Neural progenitor cell (in vitro differentiated cells): ENCODE measurements at places on chromosomes 2 and 18. TPM values are rescaled to one million over a fixed set of nuclear protein-coding genes. Genes with fewer than 3 reads are reported as not detected.

DNA sequence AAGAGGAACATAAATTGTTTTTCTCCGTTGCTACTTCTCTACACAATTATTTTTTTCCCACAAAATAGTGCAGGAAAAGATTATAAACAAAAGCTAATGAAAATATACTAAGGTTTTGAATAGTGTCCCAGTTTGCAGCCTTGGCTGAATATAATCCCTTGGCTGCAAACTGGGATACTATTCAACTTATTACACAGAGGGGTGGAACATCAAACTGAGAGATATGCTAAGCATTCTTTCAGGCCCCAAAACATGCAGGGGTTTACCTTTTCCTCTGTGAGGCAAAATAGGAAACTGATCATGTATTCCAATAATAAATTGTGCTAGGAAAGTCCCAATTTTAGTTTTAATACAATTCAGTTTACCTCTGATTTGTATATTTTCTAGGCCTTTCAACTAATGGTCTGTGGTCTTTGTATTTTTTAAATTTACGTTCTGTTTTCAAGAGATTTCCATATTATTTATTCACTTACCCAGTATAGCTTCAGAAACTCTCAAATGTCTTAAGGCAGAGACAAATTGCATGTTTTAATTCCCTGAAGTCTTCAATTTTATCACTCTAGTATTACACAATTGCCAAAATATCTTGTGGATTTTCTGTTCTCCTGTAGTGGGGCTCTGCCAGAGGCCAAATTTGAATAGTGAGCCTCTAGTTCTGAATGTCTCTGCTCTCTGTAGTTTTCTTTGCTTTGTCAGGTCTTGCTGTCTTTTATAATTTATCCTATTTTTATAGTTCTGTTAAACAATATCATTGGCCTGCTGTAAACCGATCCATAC lies 63.9 kb downstream of the PPP1R1C start:
- no peak for DNase-seq

GRCh38 chr2:113891265-113891959 lies 1.5 kb downstream of the ACTR3 start:
- DNase-seq = no peak

GRCh38 chr2:75170889-75171288 lies 28.4 kb downstream of the TACR1 start:
- DNase-seq = no peak

DNA sequence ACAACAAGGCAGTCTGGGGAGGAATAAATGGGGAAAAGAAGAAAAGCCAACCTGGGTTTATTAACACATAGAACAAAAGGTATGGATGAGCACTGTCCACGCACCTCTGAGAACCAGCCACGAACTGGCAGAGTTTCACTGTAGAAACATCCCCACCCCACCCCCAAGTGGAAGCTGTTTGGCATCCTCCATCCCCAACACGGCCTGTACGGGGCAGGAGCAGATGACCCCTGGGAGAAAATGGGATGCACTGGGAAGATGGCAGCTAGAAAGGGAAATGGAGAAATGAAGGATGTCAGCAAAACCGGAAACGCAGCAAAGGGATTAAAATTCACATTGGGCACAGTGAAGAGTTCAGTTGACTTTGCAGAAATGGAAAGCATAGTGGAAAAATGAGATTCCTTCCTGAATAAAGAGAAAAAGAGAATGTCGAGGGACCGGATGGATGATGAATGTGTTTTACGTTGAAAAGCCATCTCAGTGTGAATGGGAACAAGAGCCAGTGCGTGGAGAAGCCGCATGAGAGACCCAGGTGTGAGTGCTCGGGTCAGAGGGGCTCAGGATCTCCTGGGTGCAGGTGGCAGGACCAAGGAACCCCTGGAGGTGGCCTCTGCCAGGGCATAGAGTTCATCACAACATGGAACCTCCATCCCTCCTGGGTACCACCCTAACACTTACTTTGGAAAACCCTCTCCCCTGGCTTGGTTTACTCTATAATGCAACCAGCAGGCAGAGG lies 247.0 kb downstream of the ALPK2 start:
- no peak for DNase-seq

- DNase-seq = no peak
Measured at GRCh38 chr2:2777213-2777612, 446.1 kb upstream of the MYT1L start.

DNA sequence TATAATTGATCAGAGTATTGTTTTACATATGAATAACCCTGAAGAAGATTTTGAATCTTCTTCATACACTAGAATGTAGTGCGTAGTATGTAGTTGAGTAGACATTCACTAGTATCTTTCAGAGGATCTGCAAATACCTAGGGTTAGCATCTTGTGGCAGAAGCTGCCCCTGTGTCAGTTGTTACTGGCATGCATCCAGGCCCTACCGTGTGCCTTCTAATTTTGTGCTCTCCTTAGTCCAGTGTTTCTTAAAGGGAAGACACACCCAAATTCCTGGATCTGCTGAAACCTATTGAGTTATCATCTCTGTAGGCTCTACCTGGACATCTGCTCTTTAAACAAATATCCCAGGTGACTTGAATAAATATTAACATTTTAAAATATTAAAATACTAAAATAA lies 99.7 kb upstream of the SERTAD2 start:
- DNase-seq = no peak

GRCh38 chr18:48566589-48566988 lies 27.8 kb downstream of the CTIF start:
- DNase-seq = no peak

- no peak for DNase-seq
Measured at GRCh38 chr2:88170472-88170892, 336 bp downstream of the THNSL2 start.

DNA sequence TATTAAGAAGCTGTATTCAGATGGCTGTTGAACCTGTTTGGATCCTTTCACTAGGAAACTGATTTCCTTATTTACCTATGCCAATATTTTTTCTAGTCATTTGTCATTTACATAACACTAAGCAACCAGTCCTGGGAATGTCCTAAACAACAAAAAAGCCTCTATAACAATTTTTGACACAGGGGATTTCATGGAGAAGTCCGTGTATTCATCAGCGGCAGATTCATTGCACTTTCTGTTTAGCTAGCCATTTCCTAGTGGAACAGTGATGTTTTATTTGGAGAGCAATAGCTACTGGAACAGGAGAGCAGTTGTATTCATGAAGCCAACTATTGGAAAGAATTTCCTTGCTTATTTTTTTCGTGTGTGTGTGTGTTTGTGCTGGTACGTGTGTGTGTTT lies 604.3 kb upstream of the POU3F3 start:
- DNase-seq = no peak

DNA sequence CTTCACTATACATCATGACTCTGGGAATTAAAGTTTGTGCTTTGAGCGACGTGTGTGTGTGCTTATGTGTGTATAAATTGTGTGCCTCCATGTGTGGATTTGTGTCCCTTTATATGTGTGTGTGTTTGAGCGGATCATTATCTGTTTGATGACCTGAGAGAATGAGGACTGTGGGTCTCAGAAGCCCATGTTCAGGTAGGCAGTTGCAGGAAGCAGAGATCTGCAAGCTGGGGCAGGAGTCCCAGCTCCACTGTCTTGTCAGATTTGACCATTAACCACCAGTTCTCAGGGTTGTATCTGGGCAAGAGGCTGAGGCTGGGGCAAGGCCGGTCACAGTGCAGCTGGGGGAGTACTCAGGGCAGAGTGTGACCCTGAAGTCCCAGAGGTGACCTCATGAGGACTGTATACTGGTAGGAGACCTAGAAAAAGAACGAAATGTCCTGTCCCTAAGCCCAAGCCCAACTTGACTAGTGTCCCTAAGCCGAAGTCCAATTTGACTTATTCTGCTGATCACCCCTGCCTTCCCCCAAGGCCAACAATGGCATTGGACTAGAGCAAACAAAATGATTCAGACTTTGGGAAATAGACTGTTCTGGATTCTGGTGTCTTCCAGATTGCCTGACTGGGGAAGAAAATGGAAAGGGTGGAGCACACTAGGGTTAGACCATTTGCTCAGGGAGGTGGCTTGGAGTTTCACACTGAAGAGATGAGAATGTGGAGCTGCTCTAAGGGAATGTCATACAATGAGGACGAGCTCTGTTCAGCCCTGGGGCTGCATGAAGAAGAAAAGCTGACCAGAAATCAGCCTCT lies 28.1 kb downstream of the RHOB start:
- DNase-seq = no peak

DNA sequence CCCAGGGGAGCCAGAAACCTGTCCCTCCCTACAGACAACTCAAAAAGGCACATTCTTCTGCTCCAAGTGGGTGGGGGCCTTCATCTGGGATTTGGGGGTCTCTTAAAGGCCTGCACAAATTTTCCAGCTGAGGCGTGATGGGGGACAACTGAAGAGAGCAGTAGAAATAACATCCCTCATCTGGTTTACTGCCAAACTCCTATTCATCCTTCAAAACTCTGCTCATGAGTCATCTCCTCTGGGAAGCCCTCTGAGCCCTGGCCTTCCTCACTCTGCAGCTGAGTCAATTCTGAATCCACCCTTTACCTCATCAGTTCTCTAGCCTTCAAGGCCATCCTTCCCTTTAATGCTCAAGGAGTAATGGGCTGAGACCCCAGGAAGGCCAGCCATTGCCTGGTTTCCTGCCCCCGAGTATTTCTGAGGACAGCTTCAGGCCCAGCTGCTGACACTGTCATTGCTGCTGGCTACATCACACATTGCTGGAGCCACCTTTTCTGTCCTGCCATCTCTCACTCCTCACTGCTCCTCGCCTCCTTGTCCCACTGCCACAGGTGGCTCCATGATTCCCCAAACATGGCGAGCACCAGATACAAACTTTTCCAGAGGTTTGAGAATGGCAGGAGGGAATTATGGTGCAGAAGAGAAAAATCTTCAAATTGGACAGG lies 32.2 kb upstream of the GLI2 start:
- DNase-seq = no peak

GRCh38 chr2:26195040-26195984 lies 22.4 kb downstream of the GAREM2 start:
- DNase-seq = no peak

DNA sequence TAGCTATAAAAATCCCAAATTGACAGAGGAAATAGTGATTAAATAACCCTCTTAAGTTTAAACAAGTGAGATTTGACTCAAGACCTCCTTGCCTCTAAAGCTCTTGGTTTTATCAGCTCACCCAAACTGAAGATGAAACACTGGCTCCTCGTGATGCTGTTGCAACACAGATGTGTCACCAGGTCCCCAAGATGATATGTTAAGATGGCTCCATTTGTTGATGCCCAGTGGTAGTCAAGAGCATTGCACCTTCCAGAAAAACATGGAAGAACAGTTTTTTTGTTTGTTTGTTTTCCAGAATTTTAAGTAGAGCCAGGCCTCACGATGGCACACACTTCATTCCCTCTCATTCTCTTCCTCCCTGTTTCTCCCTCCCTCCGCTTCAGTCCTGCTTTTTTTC lies 399.8 kb downstream of the TXNL1 start:
- DNase-seq = no peak

DNA sequence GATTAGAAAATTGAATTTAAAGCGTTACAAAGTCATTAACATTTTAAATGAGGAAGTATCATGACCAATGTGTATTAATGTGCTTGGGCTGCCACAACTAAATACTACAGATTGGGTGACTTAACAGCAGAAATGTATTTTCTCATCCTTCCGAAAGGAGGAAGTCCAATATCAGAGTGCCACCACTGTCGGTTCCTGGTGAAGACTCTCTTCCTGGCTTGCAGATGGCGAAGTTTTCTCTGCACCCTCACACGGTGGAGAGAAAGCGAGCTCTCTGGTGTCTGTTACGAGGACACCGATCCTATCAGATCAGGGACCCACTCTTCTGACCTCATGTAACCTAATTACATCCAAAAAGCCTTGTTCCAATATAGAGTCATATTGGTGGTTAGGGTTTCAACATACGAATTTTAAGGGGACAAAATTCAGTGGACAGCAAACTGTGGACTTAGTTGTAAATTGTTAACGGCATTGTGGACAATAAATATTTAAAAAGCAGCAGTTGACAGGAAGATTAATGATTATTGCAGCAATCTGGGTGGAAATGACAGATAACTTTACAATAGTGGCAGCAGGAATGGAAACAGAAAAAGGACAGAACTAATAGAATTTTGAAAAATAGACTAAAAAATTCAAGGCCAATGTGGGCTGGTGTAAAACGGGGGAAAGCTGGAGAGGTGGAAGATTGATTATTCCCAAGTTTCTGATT lies 35.1 kb upstream of the CYRIA start:
- DNase-seq = no peak

DNA sequence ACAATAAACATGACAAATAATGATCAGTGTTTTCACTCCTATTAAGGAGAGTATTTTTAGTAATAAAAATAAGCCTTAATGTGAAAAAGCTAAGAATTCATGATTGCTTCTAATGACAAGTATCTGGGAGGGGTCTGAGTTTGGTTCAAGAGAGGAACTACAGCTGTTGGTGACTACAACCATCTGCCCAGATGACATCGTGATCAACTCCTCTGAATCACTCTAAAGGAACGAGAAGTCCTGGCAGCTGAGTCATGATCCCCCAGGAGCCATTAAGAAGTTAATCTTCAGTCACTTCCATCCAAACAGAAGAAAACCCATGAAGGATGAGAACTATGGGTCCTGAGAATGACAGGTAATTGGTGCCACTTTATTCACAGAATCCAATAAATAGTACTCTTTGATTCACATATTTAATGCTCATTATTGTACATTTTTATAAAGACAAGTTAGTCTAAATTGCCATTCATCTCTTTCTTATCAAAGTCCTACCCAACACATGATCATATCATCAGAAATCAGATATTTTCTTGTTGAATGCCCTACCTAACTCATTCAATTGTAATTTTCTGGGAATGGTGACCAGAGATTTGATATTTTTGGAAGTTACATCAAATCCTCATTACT lies 6.8 kb downstream of the TFPI start:
- DNase-seq = no peak

DNA sequence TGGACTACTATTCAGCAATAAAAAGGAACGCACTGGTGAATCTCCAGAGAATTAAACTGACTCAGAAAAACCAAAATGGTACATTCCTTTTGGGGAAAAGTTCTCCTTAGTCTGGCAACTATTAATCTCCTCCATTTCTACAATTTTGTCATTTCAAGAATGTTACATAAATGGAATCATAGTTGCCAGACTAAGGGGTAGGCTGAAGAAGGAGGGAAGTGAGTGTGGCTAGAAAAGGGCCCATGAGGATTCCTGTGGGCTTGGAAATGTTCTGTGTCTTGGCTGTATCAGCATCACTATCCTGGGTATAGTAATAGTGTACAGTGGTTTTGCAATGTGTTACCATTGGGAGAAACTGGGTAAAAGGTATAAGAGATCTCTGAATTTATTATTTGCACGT lies 72.4 kb downstream of the ZAP70 start:
- DNase-seq = no peak

DNA sequence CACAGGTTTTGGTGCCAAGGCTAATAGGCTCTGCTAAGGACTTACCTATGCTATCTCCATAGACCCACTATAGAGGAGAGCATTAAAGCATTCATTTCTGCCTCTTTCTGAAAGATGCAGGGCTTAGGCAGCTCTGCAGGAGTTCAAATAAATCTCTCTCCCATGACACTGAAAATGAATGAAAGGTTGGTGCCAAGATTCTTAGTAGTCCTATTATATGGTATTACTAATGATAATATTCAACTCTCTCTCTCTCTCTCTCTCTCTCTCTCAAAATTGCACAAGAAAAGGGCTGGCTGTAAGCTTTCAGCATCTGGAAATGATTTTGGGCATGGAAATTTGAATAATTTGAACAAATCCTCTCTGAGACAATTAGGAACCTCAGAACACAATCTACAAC lies 433.7 kb downstream of the MBD2 start:
- DNase-seq = no peak

The KDM3A gene
- total RNA-seq = 63.2 and 84.9 TPM in 2 replicates

The NYAP2 gene
- 0.07 TPM in 1 of 2 replicates, not detected in the other for total RNA-seq

The GPR55 gene
- total RNA-seq = not detected in 2 replicates

The ALPP gene
- total RNA-seq = not detected in 2 replicates

The MREG gene
- total RNA-seq = 11.0 and 19.1 TPM in 2 replicates

The IL36RN gene
- total RNA-seq = not detected in 2 replicates

The GRP gene
- total RNA-seq = 2.1 TPM in 1 of 2 replicates, not detected in the other

The TTC32 gene
- total RNA-seq = 21.3 and 27.9 TPM in 2 replicates
